PC-3 (cell line): ENCODE measurements at places on chromosomes 11 and 22. TPM values are rescaled to one million over a fixed set of nuclear protein-coding genes. Genes with fewer than 3 reads are reported as not detected.

GRCh38 chr11:95322539-95322938, 91.5 kb upstream of the SESN3 start:
- DNase-seq = no peak

DNA sequence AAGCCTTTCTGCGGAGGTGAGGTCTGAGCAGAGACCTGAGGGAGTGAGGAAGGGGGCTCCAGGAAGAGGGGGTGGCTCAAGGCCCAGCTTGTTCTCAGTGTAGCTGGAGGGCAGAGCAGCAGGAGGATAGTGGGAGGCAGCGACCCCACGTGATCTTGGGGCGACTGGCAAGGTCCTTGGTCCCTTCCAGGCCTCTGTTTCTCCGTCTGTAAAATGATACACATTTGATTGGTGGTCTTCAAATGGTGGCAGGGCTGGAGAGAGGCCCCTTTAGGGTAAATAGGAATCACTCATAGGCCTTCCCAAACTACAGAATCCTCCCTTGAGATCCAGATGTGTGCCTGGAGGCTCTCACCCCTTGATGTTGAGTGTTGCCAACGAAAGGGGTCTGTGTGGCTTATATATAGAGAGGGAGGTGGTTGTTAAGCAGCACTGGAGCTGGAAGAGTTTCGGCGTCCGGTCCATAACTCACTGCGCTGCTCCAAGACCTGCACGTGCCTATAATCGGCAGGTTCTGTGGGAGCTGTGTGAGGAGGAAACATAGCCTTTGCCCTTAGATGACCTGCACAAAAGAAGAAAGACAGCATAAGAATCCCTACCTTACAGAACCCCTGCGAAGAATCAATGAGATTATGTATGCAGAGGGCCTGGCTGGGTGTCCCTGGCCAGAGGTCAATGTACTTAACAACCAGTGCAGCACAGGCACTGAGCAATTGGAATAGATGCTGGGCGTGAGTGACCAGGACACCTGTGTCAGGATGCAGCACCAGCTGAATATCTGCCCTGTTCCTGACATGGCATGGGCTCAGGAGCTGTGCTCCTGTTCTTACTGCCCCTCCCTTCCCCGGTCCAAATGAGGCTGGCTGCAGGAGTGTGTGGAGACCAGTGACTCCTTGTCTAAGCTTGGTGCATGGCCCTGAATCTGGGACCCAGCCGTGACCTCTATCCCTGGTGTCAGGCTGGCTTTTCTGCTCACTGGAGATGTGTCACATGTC, 28.7 kb downstream of the OTOG start:
- DNase-seq = no peak

DNA sequence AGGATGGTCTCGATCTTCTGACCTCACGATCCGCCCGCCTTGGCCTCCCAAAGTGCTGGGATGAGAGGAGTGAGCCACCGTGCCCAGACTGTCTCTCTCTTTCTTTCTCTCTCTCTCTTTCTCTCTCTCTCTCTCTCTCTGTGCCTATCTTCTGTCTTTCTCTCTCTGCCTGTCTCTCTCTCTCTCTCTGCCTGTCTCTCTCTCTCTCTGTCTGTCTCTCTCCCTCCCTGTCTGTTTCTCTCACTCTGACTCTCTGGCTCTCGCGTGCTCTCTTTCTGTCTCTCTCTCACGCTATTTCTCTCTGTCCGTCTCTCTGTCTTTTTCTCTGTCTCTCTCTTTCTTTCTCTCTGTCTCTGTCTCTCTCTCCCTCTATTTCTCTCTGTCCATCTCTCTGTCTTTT, 3911.2 kb upstream of the OR11H1 start:
- DNase-seq = no peak

Gene HMOX1
- total RNA-seq = 14.5 and 16.5 TPM in 2 replicates

Gene GPHA2
- not detected in 2 replicates for total RNA-seq

Gene OR2AG2
- total RNA-seq = 0.15 TPM in 1 of 2 replicates, not detected in the other

Gene MPEG1
- not detected in 2 replicates for total RNA-seq
